ENCODE measurements at places on chromosomes 13 and 19. TPM values are rescaled to one million over a fixed set of nuclear protein-coding genes. Genes with fewer than 3 reads are reported as not detected.

DNA sequence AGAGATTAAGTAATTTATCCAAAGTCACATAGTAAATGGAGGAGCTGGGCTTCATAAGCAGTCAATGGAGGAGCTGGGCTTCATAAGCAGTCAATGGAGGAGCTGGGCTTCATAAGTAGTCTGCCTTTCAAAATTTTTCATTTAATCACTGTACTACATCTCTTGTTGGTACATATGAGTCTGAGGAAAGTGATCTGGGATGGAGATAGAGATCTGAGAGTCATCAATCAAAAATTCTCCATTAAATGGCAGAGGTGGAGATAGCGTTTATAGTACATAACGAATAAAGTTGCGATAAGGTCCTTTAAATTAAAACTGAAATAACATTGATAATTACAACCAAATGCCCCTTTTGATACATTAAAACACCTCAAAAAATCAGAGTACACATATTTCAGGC, 189.3 kb downstream of the KLF5 start:
- DNase-seq: no peak

DNA sequence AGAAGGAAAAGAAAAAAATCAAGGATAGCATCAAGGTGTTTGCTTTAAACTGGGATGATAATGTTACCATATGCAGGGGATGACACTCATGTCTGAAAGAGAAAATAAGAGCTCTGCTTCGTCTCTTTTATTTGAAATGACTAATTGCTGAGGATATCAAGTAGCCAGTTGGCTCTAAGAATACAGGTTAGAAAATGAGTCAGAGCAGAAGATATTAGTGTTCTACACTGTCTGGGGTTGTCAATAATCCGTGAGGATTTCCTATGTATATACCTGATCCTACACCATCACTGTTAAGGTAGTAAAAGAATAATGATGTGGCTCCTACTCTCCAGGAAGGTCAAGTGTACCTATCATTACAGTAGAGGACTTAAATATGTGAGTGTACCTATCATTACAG, 562.5 kb downstream of the GPC6 start:
- DNase-seq: no peak

DNA sequence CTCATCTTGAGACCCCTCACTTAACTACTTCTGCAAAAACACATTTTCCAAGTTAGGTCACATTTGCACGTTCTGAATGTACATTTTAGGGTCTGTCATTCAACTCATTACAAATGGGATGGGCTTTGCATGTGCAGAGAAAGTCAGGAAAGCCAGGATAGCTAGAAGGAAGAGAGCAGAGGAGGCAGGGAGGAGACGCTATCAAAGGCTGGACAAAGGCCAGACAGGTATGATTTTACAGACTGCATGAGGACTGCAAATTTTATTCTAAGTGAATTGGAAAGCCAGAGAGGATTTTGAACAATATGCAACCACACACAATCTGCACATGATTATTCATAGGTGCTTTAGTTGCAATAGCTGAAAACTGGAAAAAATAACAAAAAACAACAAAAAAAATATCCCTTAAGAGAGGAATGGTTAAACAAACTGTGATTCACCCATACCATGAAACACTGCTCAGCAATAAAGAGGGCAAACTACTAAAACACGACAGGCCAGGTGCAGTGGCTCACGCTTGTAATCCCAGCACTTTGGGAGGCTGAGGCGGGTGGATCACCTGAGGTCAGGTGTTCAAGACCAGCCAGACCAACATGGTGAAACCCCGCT, 21.1 kb downstream of the SYDE1 start:
- DNase-seq: no peak

DNA sequence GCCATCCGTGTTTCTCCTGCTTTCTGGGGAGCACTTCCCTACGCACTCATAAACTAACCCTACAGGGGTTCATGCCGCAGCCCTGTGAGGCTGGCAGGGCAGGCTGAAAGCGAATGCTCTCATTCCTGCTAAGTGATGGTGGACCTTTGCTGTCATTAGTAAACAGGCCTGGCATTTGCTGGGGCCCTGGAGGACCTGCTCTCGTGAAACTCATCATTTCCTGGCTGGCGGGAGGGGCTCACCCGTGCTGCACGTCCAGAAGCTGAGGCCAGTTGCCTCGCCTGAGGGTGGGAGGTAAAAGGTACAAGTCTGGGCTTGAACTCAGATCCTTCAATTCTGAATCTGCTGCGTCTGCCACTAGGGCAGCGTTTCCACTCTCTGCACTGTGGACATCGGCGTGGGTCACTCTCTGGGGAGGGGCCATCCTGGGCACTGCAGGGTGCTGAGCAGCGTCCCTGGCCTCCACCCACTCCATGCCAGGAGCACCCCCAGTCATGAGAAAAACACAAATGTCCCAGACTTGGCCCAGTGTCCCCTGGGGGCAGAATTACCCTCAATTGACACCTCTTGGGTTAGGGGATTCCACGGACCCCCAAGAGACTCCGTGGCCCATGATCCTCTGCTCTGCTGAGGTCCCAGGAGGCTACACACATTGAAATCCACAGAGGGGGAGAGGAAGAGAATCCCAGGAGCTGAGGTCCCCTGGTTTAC, 7.0 kb downstream of the MOB3A start:
- no peak for DNase-seq

DNA sequence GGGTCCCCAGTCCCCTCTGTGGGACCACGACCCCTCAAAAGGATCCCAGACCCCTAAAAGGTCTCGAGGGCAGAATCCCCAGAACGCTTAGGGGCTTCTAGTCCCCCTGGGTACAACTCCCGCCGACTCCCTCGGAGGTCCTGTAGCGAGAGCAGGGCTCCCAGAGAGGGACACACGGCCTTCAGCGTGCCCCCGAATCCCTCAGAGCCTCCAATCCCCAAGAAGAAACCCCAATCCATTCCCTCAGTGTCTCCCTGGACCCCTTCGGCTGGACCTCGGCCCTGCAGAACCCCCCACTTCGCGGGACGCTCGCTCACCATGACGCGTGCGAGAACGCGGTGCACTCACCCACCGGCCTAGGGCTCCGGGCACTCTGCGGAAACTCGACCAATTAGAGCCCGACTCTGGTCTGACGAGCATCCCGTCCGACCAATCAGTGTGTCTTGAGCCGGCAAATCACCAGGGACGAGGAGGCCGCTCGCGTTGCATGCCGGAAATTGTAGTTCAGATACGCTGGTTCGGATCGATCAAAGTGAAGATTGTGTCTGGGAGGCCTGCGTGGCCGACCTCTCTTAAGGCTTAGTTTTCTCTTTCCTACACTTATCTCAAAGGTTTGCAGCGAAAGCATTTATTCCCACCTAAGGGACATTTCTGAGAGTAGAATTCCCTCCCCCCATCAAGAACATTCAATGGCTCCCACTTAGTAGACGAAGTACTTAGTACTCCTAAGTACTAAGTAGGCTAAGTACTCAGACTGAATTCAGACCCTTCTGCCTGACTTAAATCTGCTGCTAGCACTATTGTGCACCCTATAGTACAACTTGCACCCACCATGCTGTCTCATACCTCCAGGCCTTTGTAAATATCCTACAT, at the start of gene TMEM161A:
TMEM161A (minus strand) TSS at position 370 of the 873 bp plus-strand sequence; CDS start at position 320, 50 bp downstream.
- peak; percentile 98 for DNase-seq

- DNase-seq: no peak
Measured at GRCh38 chr19:5006821-5007220, 37.9 kb downstream of the KDM4B start.

GRCh38 chr19:12881172-12881808, at the start of gene DNASE2:
Gene DNASE2, minus strand, starts transcription at chr19:12881449. Its CDS starts 74 bp downstream, at chr19:12881375.
- DNase-seq: peak; percentile 97

Gene DACH1
- total RNA-seq: 1.7 TPM

Gene C19orf73
- total RNA-seq: 1.6 TPM

Measured in left cardiac atrium (tissue), 4 donors.